Hair follicular keratinocyte (primary cell): ENCODE measurements at places on chromosomes 11 and 22. TPM values are rescaled to one million over a fixed set of nuclear protein-coding genes. Genes with fewer than 3 reads are reported as not detected.

Gene SAA4
- total RNA-seq: not detected in 2 replicates

Gene SLC22A6
- not detected in 2 replicates for total RNA-seq

Gene RRM1
- total RNA-seq: 73.6 and 104 TPM in 2 replicates

Gene HTR3B
- total RNA-seq: not detected in 2 replicates

Gene IGF2
- total RNA-seq: 1.0 TPM in 1 of 2 replicates, not detected in the other

Gene C22orf42
- total RNA-seq: not detected in 2 replicates

Gene MUC6
- not detected in 2 replicates for total RNA-seq

Gene SOX6
- total RNA-seq: 0.23 and 0.94 TPM in 2 replicates
